Heart left ventricle (tissue), 16 donors: ENCODE measurements at places on chromosomes 7 and 10. TPM values are rescaled to one million over a fixed set of nuclear protein-coding genes. Genes with fewer than 3 reads are reported as not detected.

TSPAN12 gene
- polyA plus RNA-seq = 32.1 TPM

DLX5 gene
- 0.08 TPM for polyA plus RNA-seq

GJC3 gene
- 0.33 TPM for polyA plus RNA-seq

PPP2R2D gene
- polyA plus RNA-seq = 34.9 TPM

NYAP1 gene
- 0.50 TPM for polyA plus RNA-seq

SLC12A9 gene
- polyA plus RNA-seq = 6.4 TPM

ITPRID1 gene
- polyA plus RNA-seq = not detected

PYROXD2 gene
- 4.1 TPM for polyA plus RNA-seq

AZGP1 gene
- polyA plus RNA-seq = 99.1 TPM

TEX47 gene
- polyA plus RNA-seq = not detected

SUN3 gene
- not detected for polyA plus RNA-seq

GATA3 gene
- 1.1 TPM for polyA plus RNA-seq

MYL10 gene
- polyA plus RNA-seq = not detected

CADPS2 gene
- polyA plus RNA-seq = 6.8 TPM

- DNase-seq = no peak
Observed at GRCh38 chr7:128360359-128360678, 1.2 kb downstream of the PRRT4 start.

- DNase-seq = no peak
Observed at GRCh38 chr7:68295386-68295785, 1298.8 kb downstream of the TYW1 start.

DNA sequence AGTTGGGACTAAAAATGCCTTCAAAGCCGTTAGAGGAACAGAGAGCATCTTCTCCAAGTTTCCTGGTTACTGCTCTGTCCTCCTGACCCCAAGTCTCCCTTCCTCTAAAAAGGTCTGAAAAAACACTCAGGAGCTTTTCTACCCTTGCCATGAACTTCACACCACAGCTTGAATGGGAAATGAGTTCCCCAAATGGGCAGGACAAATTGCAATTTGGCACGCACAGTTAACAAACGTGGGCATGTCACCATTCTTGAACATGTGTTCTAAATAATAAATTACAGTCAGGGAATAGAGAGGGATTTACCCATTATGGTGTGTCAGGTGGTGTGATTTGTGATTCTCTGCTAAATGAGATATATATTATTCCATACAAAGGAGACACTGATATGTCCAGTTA is 91.2 kb upstream of the WNT16 start:
- DNase-seq = no peak

- peak; percentile 71 for DNase-seq
Observed at GRCh38 chr7:90766814-90767564, 170.9 kb downstream of the CDK14 start.

GRCh38 chr7:25894002-25894901 is 257.7 kb upstream of the NFE2L3 start:
- no peak for DNase-seq

DNA sequence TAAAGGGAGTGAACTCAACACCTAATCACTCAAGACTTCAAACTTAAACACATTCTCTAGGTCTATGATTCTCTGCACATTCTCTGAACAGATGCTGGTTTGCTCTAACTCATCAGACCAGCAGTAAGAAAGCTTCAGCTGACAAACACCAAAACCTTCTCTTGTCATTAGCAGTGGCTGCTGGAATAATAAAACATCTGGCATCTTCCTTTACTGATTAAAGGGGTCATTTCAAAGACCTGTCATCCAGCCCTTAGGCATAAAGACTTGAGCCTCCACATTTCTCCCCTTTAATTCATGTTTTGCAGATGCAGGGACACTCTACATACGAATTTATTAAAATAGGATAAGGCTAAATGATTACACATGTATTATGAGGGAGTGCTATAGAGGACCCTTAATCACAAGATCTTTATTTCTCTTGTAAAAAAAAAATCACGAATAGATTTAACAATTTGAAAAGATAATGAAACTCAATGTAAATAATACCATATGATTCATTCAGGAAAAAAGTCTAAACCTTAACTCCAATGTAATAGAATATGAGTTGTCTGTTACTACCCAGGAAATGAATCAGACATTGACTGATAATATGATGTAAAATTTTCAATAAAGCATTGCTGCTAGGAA is 152.4 kb upstream of the GNAI1 start:
- DNase-seq = no peak

- no peak for DNase-seq
Observed at GRCh38 chr7:71521506-71521905, 389.6 kb downstream of the GALNT17 start.

DNA sequence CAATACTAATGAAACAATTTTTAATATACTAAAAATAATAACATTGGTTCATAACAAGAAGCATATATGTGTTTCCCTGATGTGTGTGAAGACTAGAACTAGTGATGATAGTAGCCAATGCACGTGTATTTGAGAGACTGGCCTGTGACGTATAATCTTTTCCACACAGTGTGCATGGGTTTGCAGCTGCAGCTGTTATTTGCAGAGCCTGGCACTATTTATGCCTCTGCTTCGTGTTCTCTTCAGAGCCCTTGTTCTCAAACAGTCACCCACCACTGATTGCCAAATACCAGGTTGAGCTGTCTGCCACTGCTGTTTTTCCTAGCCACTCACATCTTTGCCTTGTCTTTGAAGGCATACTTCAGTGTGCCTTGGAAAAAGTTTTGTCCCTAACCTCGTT is 531.7 kb downstream of the ETV1 start:
- no peak for DNase-seq

- DNase-seq = no peak
Observed at GRCh38 chr10:60187691-60188090, 202.0 kb downstream of the ANK3 start.

DNA sequence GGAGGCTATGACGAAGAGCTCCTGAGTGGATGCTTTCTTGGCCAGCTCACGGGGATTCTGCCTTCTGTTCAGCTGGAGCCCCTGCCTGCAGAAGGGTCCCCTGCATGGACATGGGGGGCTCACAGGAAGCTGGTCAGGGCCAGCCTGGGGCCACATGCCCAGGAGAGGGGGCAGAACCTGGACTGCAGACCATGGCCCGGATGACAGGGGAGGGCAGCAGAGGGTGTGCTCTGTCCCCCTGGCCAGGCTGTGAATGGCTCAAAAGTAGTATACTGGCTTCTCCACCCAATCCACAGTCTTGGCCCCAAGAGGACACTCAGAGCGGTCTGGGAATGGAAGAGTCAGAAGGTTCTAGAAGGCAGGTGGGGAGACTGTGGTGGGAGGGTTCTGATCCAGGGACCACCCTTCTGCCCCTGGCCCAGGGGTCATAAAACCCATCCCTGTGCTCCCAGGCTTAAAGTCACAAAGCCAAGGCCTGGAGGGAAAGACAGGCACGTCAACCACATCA is 40.3 kb downstream of the PPIF start:
- DNase-seq = peak; percentile 7

GRCh38 chr7:3866277-3866676 is 565.2 kb downstream of the SDK1 start:
- no peak for DNase-seq

DNA sequence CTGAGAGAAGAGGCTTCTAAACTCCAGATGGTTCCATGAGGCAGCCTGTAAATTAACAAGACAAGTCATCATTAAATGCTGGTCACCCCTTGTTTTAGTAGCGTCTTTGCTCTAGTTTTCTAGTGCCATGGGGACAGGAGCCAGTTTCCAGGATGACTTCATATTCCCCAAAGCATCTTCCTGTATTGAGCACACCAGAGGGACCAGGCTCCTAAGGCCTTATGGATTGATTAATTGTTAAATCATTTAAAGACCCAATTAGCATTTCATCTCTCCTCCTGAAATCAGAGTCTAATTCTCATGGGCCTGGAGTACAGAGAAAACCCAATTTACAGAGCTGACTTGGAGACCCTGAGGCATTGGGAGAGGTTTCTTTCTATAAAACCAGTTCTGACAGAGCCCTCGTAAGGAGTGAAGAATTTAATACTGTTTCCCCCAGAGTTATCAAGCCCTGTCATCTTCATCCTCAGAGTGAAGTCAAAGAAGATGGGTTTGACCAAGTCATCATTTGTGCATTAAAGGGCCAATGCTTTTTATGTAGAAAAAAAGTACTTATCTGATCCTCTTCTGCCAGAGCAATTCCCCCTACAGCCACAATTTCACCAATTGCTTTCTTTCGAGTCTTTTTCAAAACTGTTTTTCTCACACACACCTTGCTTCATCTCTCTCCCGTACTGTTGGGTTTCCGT is 678.7 kb downstream of the SDK1 start:
- DNase-seq = no peak

GRCh38 chr10:32959006-32959920 is 1.2 kb upstream of the ITGB1 start:
- DNase-seq = no peak

- DNase-seq = peak; percentile 77
Observed at GRCh38 chr10:95268438-95268837, 22.4 kb downstream of the PDLIM1 start.

DNA sequence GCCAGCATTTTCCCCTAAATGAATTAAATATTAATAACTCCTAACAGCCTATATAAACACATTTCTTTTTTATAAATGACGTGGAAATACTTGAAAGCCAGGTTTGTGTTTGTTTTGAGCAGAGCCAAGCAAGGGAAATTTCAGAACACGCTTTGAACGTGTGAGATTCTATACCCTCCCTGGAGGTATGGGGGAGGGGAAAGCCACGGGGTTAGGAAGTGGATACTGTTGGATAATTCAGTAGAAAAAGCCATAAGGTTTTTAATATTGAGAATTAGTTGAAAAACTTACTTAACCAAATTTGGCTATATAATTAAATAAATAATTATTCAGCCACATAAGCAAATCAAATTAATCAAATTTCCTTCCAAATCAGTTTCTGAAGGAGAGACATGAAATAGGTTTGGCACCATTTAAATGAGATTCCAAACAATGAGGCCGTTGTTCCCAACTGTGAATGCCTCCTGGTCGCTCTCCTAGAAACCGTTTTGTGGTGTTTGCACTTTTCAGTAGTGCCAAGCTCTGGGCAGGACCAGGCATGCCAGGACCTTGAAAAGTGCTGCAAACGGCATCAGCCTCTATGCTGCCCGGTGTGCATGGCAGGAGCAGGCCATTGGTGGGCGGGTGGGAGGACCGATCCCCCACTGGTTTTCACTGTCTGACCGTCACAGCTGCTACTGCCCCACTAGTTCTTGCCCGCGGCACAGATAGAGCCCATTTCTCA is 88.1 kb downstream of the SEPTIN14 start:
- DNase-seq = no peak

DNA sequence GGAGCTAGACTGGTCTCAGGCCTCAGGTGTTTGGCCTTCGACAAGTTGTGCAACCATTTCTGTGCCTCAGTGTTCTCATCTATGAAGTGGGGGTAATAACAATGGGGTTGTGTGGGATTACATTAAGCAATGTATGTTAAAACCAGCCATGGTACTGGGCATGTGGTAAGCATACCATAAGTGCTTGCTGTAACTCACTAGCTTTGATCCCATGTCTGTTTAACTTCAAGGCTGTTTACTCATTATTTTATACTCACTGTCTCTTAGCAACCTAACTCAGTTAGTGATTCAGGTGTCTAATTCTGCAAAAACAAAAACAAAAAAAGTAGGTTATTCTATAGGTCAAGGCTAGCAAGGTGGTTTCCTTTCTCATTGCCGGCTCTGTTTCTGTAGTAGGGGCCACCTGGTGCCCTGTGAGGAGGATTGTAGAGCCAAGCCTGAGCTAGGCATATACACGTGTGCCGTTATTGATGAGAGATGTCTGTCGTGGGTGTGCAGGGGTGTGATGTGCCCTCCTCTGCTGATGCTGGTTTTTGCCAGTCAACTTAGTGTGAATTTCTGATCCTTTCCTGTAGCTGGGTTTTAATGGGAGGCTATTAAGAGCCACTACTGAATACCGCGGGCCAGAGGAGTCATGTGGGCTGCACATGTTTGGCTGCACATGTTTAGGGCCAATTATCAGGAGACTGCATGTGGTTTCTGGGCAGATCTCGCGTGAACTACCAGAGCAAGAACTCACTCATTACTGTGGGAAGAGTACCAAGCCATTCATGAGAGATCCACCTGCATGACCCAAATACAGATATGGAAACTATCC is 56.2 kb downstream of the EEPD1 start:
- no peak for DNase-seq

DNA sequence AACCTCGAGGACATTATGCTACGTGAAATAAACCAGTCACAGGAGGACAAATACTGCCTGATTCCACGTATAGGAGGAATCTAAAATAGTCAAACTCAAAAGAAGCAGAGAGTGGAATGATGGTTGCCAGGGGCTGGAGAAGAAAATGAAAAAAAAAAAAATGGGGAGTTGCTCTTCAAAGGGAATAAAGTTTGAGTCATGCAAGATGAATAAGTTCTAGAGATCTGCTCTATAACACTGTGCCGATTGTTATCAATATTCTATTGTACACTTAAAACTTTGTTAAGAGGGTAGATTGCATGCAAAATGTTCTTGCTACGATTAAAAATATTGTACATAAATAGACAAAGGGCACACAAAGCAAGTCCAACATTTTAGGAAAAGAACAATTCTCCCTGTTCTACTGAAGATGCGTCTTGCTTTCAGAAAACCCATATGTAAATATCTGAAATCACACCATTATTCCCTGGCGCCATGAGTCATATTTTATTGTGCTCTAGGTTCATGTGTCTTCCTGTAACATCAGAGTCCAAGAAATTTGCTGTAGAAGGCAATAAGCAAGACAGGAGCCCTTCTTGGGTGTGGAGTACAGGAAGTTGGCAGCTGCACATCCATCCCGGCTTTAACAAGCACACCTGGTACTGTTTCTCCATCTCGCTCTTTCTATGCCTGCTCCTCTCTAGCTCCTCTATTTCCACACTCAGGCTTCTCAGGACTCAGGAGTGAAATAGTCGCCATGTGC is 145.9 kb downstream of the GFRA1 start:
- DNase-seq = no peak

DNA sequence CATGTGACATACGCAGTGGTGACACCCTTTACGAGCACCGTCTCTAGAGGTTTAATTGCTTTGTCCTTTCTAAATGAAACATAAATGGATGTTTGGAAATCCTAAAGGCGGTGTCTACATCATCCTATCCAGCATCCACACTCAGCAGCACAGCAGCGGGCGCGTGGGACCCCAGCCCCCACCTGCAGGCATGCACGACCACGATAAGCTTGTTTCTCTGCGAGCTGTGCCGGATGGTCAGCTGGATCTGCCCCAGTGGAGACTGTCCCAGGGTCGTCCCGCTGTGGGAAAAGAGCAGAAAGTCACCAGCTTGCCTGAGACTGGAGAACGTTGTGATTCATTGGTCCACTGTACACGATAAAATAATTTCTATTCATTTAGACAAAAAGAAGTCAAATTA is 34.2 kb upstream of the NCAPG2 start:
- no peak for DNase-seq
